Esophagus (tissue), 2 donors: ENCODE measurements at places on chromosomes 5 and 9. TPM values are rescaled to one million over a fixed set of nuclear protein-coding genes. Genes with fewer than 3 reads are reported as not detected.

The LURAP1L gene
- polyA plus RNA-seq: 3.1 TPM

The C5 gene
- polyA plus RNA-seq: 1.7 TPM

The TNFSF15 gene
- 0.79 TPM for polyA plus RNA-seq

The TAF11L10 gene
- not detected for polyA plus RNA-seq

The TNFSF8 gene
- 0.47 TPM for polyA plus RNA-seq

The GPR150 gene
- polyA plus RNA-seq: 0.05 TPM

The SPATA31C1 gene
- not detected for polyA plus RNA-seq

The ZBTB43 gene
- polyA plus RNA-seq: 5.0 TPM

The ABHD17B gene
- polyA plus RNA-seq: 8.1 TPM

The ELOVL7 gene
- polyA plus RNA-seq: 2.2 TPM

The C8G gene
- 1.2 TPM for polyA plus RNA-seq

The CYLC2 gene
- polyA plus RNA-seq: not detected

The ECM2 gene
- 0.41 TPM for polyA plus RNA-seq

The C1QTNF3 gene
- polyA plus RNA-seq: 1.2 TPM

The DND1 gene
- polyA plus RNA-seq: 0.76 TPM

The TAS2R1 gene
- polyA plus RNA-seq: not detected

The PCDHGA10 gene
- polyA plus RNA-seq: 1.2 TPM
